ENCODE measurements at places on chromosomes 4 and X.

DNA sequence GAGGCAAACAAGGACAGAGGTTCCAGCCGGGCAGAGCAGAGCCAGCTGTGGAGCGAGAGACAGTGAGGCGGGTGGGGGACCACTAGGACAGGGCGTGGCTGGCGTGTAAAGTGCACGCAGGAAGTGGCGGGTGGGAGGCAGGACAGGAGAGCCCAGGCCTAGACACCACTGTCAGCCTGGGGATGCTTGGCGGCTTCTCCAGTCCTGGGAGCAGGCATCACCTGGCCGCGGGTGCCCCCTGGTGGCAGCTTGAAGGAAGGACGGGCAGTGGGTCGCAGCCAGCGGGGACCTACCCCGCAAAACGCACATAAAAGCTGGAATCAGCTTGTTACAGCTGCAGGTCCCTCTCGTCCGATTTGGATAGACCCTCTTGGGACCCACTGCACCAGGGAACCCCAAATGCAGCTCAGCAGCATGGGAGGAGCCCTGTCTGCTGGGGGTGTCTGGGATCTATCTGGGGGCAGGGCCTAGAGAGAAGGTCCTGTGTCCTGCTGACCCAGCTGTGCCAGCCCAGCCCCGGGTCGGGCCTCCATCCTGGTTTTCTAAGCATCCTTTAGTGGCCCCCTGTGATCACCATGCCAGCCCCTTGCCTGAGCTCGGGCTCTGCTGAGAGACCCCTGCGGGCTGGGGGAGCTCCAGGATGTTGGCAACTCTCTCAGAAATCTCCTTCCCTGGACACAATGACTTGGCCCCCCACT is 57.7 kb downstream of the WFS1 start:
- DNase-seq = peak; percentile 30

- DNase-seq = peak; percentile 90
These were observed 107.5 kb upstream of the ACSL4 start for GRCh38 chrX:109840585-109840984.

DNA sequence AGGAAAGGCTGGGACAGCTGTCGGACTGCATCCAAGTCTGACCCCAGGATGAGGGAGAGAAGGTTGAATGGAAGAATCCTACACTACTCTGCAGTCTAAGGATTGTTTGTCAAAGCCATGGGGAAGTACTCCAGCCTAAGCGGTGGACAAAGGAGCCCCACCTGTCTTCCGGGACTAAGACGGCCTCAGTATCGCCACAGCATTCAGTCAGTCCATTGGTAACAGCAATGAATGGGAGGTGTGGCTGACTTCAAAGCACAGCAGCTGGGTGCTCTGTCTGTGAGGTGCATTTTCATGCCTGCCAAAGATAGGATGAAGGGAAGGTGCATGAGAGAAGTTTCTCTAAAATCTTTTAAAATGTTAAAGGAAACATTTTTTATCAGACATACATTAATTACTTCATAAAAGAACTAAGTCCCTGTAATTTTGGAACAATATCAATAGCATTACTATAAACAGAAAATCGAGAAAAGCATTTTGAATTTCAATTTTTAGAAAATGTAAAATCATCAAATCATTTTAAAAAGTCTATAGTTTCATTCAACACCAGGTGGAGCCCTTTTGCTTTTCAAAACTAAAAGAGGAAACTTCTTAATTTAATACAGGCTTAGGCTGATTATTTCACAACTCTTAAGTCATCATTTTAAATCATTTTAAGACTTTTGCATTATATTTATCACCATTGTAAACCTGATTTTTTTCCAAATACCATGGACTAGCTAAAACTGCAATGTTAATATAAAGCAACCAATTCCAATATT is 27.6 kb upstream of the INTU start:
- peak; percentile 53 for DNase-seq

GRCh38 chrX:10633722-10634121 is 13.3 kb upstream of the MID1 start:
- peak; percentile 5 for DNase-seq

DNA sequence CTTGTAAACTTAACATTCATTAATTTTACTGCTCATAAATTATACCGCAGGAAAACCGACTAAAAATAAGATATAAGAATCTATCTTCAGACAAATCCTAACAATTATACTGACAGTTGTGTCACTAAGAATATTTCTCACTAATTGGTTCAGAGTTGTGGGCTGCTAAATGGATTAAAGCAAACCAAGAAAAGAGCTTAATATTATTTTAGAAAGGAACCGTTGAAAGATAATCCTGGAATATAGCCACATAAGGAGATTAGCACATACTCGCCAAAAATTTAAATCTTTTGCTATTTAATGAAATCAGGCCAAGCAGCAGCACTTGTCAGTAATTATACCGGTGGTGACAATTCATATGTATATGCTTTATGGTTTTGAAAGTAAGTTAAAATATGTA is 132.8 kb downstream of the SLIT2 start:
- no peak for DNase-seq

GRCh38 chr4:14711259-14711658 is 291.0 kb upstream of the CPEB2 start:
- no peak for DNase-seq

- DNase-seq = no peak
These were observed 185.4 kb downstream of the OR13H1 start for GRCh38 chrX:131729295-131729694.

- no peak for DNase-seq
These were observed 8.5 kb upstream of the TCEAL9 start for GRCh38 chrX:103347682-103348397.

DNA sequence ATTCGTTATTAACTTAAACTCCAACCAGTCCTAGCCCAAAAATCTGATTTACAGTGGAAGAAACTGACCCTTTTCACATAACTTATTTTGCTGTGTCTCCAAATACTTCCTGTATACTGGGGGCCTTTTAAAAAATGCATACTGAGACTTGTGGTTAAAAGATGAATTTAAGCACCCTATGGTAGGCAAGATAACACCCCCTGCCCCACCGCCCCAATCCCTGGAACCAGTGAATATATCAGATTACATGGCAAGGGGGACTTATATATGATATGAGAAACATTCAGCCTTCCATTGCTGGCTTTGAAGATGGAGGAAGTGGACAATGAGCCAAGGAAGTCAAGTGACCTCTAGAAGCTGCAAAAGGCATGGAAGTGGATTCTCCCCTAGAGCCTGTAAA is 3.1 kb upstream of the CLCN3 start:
- no peak for DNase-seq

DNA sequence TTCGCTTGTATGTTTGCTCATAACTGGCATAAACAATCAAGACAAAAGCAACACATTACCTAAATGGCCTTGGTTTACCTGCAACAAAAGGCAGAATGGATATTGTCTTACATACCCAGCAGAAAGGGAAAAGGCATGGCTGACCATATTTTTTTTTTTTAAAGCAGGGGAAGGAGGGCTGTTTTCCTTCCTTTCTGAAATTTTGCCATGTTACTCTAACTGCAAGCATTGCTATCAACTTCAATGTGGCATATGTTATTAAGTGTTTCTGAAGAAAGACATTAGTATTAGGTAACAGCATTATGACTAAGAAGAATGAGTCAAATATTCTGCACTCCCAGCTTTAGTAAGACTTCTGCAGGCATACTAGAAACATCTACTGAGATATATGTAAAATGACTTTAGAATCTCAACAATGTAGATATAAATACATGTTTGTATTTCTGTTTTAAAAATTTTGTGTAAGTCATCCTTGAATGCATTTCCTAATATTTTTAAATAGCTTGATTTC is 512.6 kb upstream of the FAM241A start:
- peak; percentile 5 for DNase-seq

GRCh38 chr4:57550198-57550597 is 440.0 kb upstream of the IGFBP7 start:
- DNase-seq = no peak

DNA sequence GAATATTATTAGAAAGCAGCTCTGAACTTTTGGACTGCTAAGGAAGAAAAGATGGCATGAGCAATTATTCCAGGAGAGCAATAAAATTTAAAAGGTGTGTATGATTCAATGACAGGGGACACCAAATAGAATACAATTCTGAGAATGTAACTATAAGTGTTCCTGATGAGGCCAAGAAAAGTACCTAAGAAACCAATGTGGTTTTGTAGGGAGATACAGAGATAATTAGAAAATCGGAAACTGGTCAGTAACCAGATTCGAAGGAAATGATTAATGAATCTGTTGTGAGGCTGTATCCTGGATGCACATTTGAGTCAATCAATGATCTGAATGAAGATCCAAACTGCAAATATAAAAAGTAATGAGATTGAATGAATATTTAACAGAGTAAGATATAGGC is 6.0 kb downstream of the NOA1 start:
- DNase-seq = no peak

DNA sequence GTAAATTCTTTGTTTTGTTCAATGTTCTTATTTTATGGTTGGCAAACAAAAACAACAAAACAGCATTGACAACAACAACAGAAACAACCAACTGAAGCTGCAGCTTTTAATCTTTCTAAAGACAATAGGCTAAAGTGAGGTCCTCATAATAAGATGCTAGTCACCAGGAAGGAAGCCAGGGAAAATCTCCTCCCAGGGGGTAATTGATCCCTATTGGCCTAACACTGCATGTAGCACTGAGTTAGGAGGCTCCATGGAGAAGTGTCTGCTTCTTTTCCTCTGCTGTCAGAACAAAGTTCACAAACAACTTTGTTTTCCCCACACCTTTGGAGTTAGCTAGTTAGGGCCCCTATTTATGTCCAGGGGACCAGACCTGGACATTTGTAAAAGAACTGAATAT is 4.7 kb upstream of the LRAT start:
- no peak for DNase-seq

- DNase-seq = no peak
These were observed 59.4 kb upstream of the PLAC1 start for GRCh38 chrX:134717698-134718097.

- no peak for DNase-seq
These were observed 23.4 kb downstream of the CTBP1 start for GRCh38 chr4:1225272-1226143.

GRCh38 chr4:187387739-187388138 is 607.8 kb upstream of the ZFP42 start:
- DNase-seq = no peak

GRCh38 chr4:12778191-12778590 is 705.9 kb downstream of the RAB28 start:
- no peak for DNase-seq

DNA sequence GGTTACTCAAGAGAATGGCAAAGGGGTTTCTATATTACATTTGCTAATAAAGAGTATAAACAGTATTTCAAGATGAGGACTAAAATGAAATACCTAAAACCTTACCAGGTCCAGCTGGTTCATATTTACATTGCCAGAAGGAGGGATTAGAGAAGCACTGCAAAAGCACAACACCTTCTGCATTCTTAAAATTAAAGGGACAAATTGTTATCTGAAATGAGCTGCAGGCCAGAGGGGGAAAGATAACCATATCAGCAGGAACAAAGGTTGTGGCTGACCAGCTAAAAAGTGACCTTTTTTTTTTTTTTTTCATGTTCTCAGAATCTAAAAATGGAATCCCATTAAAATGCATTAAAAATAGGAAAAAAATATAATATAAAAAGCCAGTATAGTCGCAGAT is 39.7 kb downstream of the AFF2 start:
- no peak for DNase-seq

DNA sequence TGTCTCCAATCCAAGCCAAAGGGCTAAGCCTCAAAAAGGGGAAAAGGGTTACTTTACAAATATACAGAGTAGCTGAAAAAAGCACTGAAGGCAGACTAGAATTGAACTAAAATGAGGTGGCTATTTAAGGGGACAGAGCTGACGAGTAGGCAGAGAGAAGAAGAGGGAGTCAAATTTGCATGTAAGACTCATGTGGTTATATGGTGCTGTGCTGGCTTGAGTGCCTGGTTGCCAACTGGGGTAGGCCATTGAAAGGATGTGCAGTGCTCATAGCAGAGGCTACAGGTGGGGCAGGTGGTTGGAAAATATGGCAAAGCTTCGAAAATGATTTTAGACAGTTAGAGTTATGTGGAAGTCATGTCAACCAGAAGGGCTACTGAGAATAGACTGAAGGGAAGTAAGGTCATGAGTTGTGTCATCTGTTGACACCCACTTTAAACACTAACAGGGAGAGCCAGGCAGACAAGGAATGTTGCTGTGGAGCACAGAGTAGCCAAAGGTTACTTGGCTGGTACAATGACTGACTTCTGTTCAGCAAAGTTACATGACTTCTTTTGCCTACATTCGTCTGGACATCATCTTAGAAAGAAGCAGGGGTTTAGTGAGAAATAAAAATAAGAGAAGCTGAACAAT is 1210.4 kb downstream of the ADGRL3 start:
- DNase-seq = no peak

DNA sequence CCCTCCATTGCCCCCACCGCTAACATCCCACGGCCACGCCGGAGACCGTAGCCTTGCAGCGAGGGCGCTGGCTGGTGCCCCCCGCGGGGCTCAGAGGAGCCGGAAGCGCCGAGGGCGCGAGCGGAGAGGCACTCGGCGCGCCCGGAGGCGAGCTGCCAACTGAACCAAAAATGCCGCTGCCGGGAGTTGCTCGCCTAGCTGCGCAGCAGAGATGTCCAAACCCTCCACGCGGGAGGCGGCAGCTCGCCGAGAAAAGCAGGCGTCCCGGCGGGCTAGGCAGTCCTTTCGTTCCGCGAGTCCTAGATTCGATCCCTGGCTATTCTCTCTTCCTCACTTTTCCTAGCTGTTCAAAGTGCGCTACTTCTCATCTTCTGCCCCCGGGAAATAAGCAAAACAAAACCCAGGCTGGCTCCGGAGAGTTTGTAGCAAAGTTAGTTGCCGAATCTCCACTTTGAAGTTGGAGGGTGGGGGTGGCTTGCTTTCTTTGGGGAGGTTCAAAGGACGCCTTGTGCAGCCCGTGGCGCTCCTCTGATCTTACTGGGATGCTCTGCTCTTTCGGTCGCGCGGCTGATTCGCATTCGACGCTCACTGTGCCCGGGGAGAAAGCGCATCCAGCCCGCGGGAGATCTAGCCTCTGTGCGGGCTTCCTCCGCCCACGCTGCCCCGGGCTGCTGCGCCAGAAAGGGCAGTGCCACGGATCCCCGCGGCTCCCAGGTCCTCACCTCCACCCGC is 723 bp downstream of the NKX6-1 start:
- DNase-seq = no peak

DNA sequence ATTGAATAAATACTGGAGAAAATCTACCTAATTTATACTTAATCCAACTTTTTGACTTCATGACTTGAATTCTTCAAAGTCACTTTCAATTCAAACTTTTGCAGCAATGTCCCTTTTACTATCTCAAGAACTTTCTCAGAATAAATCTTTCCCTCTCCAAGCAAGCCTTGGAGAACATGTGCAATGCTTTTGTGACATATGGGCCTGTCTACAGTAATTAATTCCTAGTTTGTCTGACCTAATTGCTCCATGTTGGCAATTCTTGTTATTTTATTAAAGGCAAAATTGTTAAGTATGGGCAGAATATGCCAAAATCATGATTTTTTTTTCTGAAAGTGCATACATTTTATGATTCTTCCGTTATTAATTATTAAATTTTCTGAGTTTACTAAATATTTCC is 1115.3 kb downstream of the PDHA2 start:
- no peak for DNase-seq

GRCh38 chrX:72180539-72180938 is 1.0 kb upstream of the PIN4 start:
- peak; percentile 5 for DNase-seq
